GM13977 (cell line): ENCODE measurements at places on chromosomes 1 and 21.

DNA sequence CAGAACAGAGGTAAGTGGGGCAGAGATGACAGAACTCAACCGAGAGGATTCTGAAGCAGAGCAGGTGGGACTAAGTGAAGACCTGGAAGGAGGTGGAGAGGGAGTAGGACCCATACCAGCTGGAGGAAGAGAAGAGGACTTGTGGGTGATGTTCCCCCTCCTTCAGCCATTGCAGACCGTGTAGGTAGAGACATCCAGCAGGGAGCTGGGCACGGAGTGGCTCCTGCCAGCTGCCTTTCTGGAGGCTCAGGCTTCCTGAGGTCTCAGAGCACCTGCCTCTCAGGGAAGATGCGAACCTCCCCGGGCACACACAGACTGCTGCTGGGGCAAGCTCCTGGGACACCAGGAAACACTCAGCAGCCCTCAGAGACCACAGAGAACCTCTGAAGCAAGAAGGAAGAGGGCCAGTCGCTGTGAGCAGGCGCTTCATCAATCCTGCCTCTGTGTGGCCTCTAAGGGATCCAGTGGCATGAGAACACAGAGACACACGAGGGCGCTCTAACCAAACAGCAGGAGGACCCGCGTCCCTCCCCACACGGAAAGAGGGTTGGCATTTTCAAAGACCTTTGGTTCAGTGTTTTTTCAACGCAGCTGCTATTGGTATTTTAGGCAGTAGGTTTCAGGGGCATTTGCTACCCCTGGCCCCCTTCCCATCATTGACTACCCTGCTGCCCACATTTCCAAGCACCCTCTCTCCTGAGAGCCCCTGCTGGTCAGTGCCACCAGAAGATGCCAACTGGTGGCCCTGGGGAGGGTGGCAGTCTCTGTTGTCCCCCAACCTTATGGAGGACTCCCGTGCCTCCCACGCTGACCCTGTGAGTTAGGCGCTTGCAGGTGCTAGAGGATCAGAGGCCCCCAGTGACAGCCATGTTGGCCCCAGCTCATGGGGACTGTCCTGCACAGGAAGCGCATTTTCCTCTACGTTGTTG lies 89.6 kb upstream of the EDN2 start:
- peak; percentile 87 for DNase-seq

DNA sequence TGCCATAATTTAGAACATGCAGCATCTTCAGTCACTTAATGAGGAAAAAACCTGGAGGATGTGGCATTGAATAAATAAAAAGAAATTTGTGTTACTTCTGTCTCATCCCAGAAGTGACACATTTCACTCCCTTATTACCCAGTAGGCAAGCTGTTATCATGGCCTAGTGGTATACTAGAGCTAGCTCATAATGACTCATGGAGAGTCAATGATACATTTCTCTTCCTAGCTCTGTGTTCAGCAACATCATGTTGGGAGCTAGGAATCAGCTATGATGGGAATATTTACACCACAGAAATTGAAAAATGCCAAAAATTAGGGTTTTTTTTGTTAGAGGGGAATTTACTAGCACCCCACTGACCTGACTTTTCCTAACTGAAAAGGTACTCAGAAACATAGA lies 182.7 kb downstream of the HMCN1 start:
- DNase-seq = no peak

- no peak for DNase-seq
These were observed 491 bp downstream of the PER3 start for GRCh38 chr1:7784492-7785071.

GRCh38 chr1:110200190-110200589 lies 9.9 kb upstream of the KCNC4 start:
- DNase-seq = no peak

DNA sequence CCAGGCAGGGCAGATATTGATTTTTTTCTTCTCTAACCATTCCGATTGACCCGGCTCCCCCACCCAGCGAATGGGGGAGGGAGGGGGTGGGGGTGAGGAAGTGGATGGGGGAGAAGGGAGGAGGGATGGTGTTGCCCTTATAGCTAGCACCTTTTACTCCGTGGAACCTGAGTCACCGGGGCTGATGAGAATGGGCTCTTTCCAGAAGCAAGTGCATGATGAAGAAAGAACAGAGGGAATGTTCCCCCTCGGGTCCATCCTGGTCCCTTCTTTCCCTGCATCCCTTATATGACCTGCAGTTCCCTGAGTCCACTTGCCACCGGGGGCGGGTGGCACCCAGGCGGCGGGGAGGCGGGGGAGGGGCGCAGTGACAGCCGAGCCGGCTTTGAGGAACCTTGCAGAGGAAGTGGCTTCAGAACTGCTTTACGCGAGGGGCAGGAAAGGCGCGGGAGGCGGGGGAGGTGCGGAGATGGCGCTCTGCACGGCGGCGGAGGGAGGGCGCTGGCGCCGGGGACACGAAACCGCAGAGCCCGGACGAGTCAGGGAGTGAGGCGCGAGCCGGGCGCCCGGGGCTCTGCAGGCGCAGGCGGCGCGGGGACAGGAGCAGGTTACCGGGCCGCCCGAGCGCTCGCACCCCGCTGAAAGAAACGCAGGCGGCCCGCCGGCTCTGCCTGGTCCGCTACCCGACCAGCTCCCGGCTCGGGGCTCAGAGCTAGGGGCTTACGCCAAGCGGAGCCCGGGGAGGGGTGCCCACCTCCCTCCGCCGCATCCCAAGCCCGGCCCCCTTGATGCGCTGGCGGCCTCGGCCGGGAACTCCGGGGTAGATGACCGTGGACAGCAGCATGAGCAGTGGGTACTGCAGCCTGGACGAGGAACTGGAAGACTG lies 49.7 kb downstream of the RASSF5 start:
- peak; percentile 70 for DNase-seq

GRCh38 chr1:202516434-202516877 lies 168.0 kb downstream of the PPP1R12B start:
- DNase-seq = no peak

DNA sequence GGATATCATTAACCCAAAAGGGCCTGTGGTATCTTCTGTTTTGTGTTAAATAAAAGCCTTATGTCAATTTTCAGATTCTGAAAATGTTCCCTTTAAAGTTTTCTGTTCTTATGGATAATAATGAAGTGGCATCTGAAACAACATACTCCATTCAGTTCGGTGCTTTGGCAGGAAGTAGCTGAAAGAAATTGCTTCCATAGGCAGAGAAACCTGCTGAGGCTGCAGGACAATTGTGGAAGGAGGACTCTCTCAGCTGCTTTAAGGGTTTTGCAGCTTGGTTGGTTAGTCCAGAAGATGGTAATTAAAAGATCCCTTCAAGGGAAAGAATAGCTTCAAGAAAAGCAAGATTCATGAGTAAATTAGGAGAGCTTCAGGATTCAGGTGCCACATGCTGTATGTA lies 30.5 kb upstream of the NRIP1 start:
- DNase-seq = no peak

DNA sequence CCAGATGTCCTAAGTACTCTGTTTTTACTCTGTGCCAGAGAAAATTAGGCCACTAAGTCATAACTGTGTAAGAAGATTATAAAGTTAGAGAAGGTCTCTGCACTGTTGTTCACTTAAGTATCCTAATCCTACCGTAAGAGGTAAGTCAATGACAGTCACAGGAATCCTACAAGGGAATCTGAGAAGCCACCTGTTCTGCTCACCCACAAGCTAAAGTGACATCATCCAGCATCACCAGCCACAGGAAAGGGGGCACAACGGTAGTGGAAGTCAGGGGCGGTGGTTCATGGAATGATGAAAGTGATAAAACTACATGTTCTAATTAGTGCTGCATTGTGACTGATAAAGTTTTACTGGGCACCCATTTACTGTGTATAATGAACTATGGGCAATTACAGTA lies 92.7 kb downstream of the PLD5 start:
- no peak for DNase-seq

DNA sequence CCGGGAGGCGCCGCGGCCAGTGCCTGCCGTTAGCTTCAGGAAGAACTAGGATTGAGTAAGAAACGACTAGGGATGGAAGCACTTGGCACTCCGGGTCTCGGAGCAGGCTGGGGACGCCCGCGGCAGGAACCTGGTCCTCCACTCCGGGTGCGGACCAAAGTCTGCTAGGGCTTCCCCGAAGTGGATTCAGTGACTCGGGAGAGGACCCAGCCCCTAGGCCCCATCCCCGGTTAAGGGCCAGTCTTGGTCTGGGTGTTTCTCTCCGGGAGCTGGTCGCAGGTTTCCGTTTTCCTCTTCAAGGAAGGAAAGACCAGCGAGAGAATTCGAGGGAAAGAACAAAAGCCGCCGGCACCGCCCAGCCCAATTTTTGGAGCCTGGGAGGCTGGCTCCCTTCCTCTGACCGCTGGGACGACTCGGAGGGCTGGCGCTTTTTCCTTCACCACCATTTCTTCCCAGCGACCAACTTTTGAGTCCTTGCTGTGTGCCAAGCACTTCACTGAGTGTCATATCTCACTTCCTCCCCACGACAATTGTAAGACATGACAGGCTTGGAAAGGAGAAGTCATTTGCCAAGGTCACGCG lies 16.8 kb upstream of the STMN1 start:
- DNase-seq = no peak

DNA sequence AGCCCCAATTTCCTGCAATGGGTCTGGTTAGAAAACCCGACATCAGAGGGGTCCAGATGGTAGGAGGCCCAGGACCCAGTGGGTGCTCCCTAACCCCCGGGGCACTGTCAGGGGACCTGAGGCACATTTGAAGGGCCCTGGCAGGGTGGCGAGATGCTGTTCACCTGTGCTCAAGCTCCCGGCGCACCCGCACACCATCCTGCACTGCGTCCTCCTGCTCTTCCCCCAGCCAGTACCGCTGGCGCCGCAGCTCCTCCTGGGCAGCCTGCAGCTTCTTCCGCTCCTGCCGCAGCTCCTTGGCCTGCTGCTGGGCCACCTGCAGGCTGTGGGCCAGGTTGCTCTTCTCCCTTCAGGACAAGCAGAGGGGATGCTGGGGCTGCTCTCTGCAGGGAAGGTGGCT lies 36.0 kb downstream of the RNU1-1 start:
- DNase-seq = no peak
